Activated CD4-positive, alpha-beta T cell treated with anti-CD3 and anti-CD28 coated beads for 36 hours (primary cell): ENCODE measurements at places on chromosomes 3 and 15. TPM values are rescaled to one million over a fixed set of nuclear protein-coding genes. Genes with fewer than 3 reads are reported as not detected.
A peak's percentile ranks its signal among the peaks of the same experiment; 100 is the strongest.

ACKR4 gene
- total RNA-seq: 0.09 TPM

SRPRB gene
- total RNA-seq: 42.7 TPM

GOLGA8N gene
- 2.2 TPM for total RNA-seq

PTX3 gene
- 0.18 TPM for total RNA-seq

DNA sequence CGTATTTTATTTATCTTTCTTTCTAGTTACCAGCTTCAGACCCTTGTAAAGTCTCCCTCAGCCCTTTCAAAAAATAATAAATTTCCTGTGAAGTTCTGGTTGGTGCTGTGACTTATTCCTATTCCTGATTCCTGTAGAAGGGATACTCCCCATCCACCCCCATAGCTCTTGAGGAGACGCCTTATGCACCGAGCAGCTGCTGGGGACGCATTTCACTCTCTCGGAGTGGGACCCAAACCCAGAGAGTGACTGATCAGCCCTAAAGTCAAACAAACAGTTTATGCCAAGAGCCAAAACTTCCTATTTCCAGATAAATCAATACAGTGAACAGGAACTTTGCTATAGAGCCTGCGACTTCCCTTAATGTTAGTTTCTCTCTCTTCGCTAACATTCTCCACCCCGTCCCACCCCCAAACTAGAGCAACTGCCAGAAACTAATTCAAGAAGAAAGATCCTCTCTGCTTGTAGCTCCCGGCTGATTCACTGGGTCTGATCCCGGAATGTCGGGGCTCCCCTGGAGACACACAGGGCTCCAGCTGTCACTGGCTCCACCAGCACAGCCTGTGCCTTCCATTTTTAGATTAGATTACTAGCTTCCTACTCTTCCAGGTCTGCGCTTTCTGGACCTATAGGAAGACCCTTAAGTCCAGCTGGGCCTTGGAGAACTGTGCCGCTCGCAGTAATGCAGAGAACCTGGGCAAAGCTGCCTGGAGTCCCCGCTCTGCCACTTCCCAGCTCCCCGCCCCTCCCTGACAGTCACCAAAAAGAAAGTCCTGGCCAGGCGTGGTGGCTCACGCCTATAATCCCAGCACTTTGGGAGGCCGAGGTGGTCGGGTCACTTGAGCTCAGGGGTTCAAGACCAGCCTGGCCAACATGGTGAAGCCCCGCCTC is 45.2 kb downstream of the KLHL25 start:
- peaks cover 18% of the 10 kb centered on the region for H3K36me3 ChIP-seq
- no peak overlapping the region for H3K4me3 ChIP-seq
- H3K27ac ChIP-seq: peak overlapping the region; percentile 44
- no peaks in the 10 kb centered on the region for H3K27me3 ChIP-seq
- peak; percentile 3 for DNase-seq
- H3K4me1 ChIP-seq: peaks cover 26% of the 10 kb centered on the region

DNA sequence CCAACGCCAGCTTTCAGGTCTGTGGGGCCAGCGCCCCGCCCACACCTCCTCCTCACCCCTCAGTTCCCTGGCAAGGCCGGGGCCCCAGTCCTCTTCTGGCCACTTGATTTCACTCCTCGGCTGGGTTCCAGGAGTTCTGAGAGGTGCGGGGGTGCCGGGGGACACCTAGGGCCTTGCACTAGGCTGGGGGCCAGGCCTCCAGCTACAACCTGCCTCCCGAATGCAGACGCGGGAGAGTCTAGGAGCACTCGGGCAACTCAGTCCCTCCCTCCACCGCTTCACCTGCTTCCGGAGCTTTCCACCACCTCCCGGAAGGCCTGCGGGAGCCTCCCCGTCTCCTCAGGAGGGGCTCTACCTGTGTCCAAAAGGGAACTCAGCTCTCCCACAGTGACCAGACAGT is 35.6 kb downstream of the TNK2 start:
- no peak overlapping the region for H3K27ac ChIP-seq
- peaks cover 10% of the 10 kb centered on the region for H3K36me3 ChIP-seq
- H3K4me1 ChIP-seq: no peaks in the 10 kb centered on the region
- no peaks in the 10 kb centered on the region for H3K27me3 ChIP-seq
- no peak overlapping the region for H3K4me3 ChIP-seq

GRCh38 chr3:5181469-5182141 is 5.9 kb upstream of the EDEM1 start:
- H3K27me3 ChIP-seq: no peaks in the 10 kb centered on the region
- H3K4me1 ChIP-seq: peaks cover 11% of the 10 kb centered on the region
- no peak overlapping the region for H3K4me3 ChIP-seq
- H3K36me3 ChIP-seq: peaks cover 23% of the 10 kb centered on the region
